ENCODE measurements at places on chromosomes 11 and 22.

DNA sequence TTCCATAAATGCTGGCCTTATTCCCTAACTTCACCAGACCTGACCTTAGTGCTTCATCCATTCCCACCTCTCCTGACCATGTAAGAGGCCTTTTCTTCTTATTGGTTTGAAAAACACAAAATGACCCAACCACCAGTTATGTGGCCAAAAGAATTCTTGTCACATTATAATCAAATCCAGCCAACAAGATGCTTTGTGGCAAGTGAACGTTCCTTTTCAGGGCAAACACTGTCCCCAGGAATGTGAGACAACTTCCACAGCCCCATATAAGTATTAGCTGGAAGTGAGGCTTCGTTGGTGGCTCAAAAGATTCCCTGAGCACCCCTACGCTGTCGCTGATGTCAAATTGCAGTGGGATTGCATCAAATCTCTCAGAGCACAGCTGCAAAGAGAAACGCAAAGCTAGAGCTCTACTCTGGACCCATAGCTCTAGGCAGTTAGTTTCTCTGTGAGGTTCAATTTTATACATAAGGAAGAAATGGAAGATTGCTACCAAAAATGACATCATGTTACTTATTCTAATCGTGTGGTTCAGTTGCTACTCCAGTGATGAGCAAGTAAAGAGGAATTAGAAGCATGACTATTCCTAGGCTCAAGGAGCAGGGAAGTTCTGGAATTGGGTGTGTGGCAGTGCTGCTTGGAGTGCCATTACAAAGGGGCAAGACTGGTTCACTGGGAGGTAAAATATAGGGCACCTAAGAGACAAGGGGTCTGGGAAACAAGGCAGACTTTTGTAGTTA, 26.1 kb downstream of the GLYATL1 start:
- no peaks in the 10 kb centered on the region for H3K4me1 ChIP-seq
- H3K36me3 ChIP-seq = no peaks in the 10 kb centered on the region
- H3K27ac ChIP-seq = no peak overlapping the region
- H3K27me3 ChIP-seq = no peaks in the 10 kb centered on the region

- peaks cover 16% of the 10 kb centered on the region for H3K27me3 ChIP-seq
- no peak overlapping the region for H3K27ac ChIP-seq
- no peaks in the 10 kb centered on the region for H3K4me1 ChIP-seq
- DNase-seq = no peak
- no peaks in the 10 kb centered on the region for H3K36me3 ChIP-seq
- H3K4me3 ChIP-seq = no peak overlapping the region
These were observed 685.4 kb downstream of the BRD1 start for GRCh38 chr22:49142296-49142695.

- H3K4me3 ChIP-seq = no peak overlapping the region
- no peak overlapping the region for H3K27ac ChIP-seq
- no peak for DNase-seq
- no peaks in the 10 kb centered on the region for H3K4me1 ChIP-seq
- no peaks in the 10 kb centered on the region for H3K36me3 ChIP-seq
These were observed 11.1 kb downstream of the RSPH14 start for GRCh38 chr22:23130697-23131096.

DNA sequence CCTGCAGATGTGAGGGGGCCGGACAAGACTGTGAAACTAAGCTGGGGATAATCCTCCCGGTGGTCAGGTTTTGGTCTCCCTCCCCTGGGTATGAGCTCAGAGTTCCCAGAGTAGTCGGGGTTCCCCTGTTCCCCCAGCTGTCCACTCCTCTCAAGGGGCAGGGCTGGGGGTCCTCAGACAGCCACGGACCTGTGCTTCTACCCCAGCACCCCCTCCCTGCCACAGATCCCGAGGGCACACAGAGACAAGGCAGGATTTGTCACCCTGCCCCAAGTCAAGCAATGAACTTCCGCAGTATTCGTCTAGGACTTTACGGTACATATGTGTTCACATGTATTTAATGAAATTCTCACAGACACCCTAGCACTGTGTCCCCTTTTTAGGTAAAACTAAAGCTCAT, 45.2 kb downstream of the APOL1 start:
- peaks cover 100% of the 10 kb centered on the region for H3K36me3 ChIP-seq
- H3K27ac ChIP-seq = no peak overlapping the region
- H3K4me1 ChIP-seq = no peaks in the 10 kb centered on the region
- H3K27me3 ChIP-seq = no peaks in the 10 kb centered on the region
- DNase-seq = no peak
- H3K4me3 ChIP-seq = no peak overlapping the region

GRCh38 chr11:107898270-107898669, 30.0 kb upstream of the RAB39A start:
- no peak overlapping the region for H3K27ac ChIP-seq
- H3K4me1 ChIP-seq = no peaks in the 10 kb centered on the region
- DNase-seq = no peak
- H3K36me3 ChIP-seq = no peaks in the 10 kb centered on the region
- no peaks in the 10 kb centered on the region for H3K27me3 ChIP-seq
- no peak overlapping the region for H3K4me3 ChIP-seq

DNA sequence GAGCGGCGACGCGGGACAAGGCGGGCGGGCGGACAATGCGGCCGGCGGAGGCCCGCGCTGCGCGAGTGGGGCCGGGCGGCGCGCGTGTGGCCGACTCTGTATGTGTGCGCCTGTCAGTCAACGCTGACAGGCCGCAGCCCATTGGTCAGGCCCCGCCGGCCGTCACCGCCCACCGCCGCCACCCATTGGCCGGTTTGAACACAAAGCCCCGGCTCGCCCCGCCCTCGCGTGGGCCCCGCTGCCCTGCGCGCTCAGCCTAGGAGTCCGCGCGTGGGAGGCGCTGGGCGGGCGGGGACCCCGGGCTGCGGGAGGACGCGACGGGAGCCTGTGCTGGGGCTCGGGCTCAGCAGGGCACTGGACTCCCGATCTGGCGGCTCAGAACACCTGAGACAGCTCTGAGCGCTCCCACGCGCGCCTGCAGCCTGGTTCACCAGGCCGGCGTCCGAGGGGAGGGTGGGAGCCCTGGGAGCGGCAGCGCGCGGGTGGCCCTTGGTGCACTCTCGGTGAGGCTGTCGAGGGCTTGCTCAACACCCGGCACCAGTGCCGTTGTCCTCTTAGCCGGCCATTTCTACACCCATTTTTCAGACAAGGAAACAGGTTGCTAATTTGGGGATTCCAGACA, at the start of gene SUN2:
TSS of gene SUN2 (minus strand) at position 88 of the 622 bp plus-strand sequence. CDS start 3,370 bp downstream, outside the sequence.
- peak within 1 kb of the TSS; percentile 97 for H3K27ac ChIP-seq
- DNase-seq = peak; percentile 95
- H3K27me3 ChIP-seq = no peaks in the 10 kb centered on the region
- peaks cover 27% of the 10 kb centered on the region for H3K36me3 ChIP-seq
- H3K4me3 ChIP-seq = peak within 1 kb of the TSS; percentile 77

DNA sequence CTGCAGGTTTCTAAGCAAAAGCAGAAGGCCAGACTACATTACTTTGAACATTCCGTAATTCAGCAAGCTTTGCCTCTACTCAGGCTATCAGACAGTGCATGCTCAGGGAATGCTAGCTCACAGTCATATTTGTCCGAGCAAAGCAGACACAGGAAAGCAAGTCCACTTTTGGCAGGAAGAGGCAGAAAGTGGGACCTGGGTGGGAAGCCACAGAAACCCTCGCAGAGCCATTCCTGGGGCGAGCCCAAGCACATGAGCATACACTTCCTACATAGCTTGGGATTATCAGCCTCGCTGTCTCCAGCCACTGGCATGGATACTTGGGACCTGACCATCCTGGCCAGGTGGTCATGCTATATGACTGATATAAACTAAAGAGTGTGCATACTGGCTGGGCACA, 113.3 kb downstream of the TRIM29 start:
- H3K4me1 ChIP-seq = no peaks in the 10 kb centered on the region
- no peak for DNase-seq
- no peaks in the 10 kb centered on the region for H3K36me3 ChIP-seq
- H3K4me3 ChIP-seq = no peak overlapping the region

DNA sequence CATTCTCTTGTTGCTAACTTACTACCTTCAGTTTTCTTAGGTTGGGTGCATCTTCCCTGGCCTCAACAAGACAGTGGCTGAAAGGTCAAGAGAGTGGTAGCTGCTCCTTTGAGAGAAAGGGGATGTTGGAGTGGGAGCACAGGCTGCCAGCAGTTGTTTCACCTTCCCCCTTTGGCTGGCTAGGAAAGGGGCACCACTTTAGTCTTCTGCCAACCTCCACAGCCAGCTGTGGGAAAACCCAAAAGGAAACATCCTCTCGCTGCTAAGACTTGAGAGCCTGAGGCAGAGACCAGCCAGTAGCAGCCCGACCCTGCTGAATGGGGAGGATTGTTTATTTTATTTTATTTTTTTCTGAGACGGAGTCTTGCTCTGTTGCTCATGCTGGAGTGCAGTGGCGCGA, 34.4 kb downstream of the MARK2 start:
- H3K27ac ChIP-seq = peak overlapping the region; percentile 58
- DNase-seq = no peak
- H3K4me1 ChIP-seq = peaks cover 48% of the 10 kb centered on the region
- no peak overlapping the region for H3K4me3 ChIP-seq
- H3K36me3 ChIP-seq = no peaks in the 10 kb centered on the region

- no peaks in the 10 kb centered on the region for H3K27me3 ChIP-seq
- no peaks in the 10 kb centered on the region for H3K4me1 ChIP-seq
- no peak overlapping the region for H3K27ac ChIP-seq
- DNase-seq = no peak
- no peak overlapping the region for H3K4me3 ChIP-seq
- peaks cover 31% of the 10 kb centered on the region for H3K36me3 ChIP-seq
These were observed 72.9 kb upstream of the YWHAH start for GRCh38 chr22:31871480-31871879.

DNA sequence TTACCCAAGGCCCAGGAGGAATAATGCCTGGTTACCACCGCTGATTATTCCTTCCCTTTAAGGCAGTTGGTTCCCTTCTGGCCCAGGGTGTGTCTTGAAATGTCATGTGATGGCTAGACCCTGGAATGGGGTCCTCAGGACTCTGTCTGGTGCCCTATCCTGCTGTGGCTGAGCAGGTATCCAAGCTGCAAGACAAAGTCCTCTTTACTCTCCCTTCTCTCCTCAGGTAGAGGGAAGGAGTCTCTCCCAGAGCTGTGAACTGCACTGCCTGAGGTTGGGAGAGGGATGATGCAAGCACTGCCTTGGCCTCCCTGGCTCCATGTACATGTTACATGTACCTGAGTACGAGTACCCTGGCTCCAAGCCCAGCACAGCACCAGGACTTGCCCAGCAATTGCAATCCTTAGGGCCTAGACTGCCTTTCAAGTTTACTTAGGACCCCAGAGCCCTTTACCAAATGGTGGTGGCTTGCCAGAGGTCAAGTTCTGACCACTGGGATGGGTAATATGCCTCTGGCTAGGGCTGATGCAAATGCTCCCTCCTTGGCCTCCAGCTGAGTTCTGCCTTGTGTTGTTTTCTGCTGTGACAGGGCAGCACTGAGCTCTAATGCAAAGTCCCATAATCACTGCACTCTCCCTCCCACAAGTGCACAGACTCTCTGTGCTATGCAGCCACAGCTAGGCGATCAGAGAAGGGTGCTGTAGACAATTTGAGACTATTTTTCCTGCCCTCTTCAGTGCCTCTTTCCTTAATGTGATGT, 20.7 kb upstream of the AQP11 start:
- H3K4me1 ChIP-seq = no peaks in the 10 kb centered on the region
- DNase-seq = no peak
- H3K4me3 ChIP-seq = no peak overlapping the region

GRCh38 chr11:36073411-36074203, 129.7 kb downstream of the LDLRAD3 start:
- no peaks in the 10 kb centered on the region for H3K36me3 ChIP-seq
- H3K4me3 ChIP-seq = peak overlapping the region; percentile 31
- H3K4me1 ChIP-seq = peaks cover 34% of the 10 kb centered on the region
- H3K27me3 ChIP-seq = no peaks in the 10 kb centered on the region

GRCh38 chr22:42338479-42338878, 68.0 kb upstream of the TCF20 start:
- H3K27ac ChIP-seq = no peak overlapping the region
- H3K27me3 ChIP-seq = no peaks in the 10 kb centered on the region
- DNase-seq = no peak
- no peak overlapping the region for H3K4me3 ChIP-seq
- no peaks in the 10 kb centered on the region for H3K4me1 ChIP-seq

- peaks cover 15% of the 10 kb centered on the region for H3K4me1 ChIP-seq
These were observed 21.9 kb upstream of the CDON start for GRCh38 chr11:126084608-126084912.

- H3K27ac ChIP-seq = no peak overlapping the region
- no peaks in the 10 kb centered on the region for H3K27me3 ChIP-seq
- no peaks in the 10 kb centered on the region for H3K36me3 ChIP-seq
- DNase-seq = peak; percentile 39
- no peaks in the 10 kb centered on the region for H3K4me1 ChIP-seq
- H3K4me3 ChIP-seq = no peak overlapping the region
These were observed 30.1 kb upstream of the OAF start for GRCh38 chr11:120180551-120181232.

- H3K4me1 ChIP-seq = peaks cover 4% of the 10 kb centered on the region
- no peak overlapping the region for H3K27ac ChIP-seq
These were observed 8.0 kb upstream of the COMT start for GRCh38 chr22:19933341-19934241.

- H3K27me3 ChIP-seq = no peaks in the 10 kb centered on the region
- H3K4me3 ChIP-seq = no peak overlapping the region
- no peak overlapping the region for H3K27ac ChIP-seq
- peaks cover under 1% of the 10 kb centered on the region for H3K36me3 ChIP-seq
These were observed 18.9 kb downstream of the IFT27 start for GRCh38 chr22:36756746-36757655.
